NCI-H524 (cell line): ENCODE measurements at places on chromosomes 16 and 17.

GRCh38 chr17:76932402-76933333, 64.5 kb downstream of the MGAT5B start:
- no peak for DNase-seq

GRCh38 chr16:56866955-56867830, 2.2 kb downstream of the SLC12A3 start:
- peak; percentile 57 for DNase-seq

DNA sequence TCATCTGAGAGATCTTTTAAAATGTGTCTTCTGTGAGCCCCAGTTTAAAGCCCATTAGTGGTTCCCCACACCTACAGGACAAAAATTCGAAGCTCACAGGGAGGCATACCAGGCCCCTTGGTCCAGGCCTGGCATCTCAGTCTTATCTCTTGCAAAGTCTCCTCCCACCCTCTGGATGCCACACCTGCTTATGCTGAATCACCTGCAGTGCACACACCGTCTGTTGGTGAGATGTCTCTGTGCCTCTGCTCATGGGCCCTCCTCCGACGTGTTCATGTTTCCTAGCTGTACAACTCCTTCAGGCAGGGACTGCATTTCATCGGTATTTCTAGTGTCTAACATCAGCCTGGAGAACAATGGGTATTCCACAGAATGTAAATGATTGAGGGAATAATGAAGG, 41.6 kb downstream of the RNF157 start:
- no peak for DNase-seq

DNA sequence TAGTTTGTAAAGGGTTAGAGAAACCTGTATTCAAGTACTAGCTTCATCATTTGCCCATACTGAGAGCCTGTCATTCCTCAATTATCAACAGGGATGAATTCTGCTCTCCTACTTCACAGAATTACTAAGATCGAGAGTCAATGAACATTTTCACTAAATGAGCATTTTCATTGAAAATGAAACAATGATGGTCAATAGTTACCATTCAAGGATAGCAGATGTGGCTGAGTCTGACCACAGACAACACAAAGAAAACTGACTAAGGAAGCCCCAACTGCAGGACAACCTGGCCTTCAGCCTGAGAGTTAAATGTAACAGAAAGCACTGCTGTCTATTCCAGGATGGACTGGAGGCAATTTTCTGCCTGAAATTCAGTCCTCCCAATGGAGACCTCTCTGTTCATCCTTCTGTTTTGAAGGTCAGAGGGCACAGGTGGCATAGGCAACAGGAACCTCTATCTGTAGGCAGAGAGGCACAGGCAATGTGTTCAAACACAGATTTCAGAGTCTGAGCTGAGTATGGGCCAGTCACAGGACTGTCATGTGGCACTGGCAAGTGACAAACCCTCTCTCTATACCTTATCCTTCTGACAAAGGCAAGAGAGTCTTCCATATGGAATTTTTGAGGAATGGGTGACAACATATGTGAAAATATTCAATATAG, 19.5 kb downstream of the TRAF4 start:
- no peak for DNase-seq

DNA sequence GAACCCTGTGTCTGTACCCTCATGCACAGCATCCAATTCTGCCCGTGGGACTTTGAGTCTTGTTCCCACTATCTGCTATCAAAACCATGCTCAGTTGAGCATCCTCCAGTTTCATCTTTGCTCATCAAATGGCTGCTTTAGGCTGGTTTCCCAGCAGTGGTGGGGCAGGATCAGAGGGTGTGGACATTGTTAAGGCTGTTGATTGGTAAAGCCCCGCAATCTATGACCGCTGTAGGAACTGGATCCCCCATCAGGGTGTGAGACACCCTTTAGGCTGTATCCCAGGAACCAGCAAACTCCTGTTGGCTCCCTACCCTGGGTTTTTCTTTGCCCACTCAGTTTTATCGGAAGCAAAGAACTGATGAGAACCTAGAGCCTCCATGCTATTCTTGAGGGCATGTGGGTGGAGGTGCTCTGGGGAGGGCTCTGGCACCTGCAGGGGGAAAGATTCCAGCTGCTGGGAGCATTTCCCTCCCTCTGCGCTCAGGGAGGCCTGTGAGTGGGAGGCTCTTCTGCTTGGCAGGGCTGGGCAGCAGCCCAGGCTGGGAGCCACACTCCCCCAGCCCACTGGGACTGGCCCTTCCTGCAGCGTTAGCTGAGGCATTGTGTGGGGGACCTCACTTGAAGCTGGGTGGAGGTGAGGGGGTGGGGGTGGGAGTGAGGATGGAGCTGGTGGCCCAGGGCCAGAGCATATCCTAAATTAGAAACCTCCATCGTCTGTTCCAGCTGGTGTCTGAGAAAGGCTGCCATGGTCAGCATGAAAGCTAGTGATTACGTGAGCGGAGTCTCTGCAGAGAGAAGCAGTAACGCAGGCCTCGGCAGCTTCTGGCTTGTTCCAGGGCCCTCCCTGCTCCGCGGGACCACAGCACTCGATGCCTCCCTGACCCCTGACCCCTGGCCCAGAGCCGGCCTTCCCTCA, 160.6 kb downstream of the IRF8 start:
- no peak for DNase-seq

DNA sequence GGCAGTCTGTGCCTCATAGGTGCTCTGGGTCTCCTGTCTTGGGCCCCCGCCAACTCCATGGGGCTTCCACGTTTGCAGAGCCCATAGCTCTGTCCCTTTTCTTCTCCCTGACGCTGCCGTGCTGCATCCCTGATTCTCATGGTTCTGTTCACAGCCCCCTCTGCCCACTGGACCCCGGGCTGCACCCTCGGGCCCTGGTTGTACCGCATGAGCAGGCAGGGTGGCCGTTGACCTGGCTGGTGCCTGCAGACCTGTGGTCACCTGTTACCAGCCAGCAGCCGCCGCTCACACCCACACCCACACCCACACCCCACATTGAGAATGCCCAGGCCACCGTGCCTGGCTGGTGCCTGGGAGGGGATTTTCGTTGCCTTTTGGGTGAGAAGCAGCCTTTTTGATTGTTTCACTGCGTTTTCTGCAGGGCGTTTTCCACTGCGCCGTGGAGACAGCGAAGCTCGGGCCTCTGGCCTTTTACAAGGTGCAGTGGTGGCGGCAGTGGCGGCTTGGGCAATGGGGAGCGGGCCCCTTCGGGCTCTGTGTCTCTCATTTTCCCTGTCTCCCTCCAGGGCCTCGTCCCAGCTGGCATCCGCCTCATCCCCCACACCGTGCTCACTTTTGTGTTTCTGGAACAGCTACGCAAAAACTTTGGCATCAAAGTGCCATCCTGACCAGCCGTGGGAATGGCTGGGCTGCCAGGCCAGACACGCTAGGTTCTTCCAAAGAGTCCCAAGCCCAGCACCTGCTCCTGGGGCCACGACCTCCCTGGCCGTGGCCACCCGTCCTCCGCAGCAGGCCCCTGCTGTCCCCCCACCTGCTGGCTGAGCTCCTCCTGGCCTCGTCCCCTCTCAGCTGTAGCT, 7.6 kb downstream of the SLC25A10 start:
- no peak for DNase-seq

DNA sequence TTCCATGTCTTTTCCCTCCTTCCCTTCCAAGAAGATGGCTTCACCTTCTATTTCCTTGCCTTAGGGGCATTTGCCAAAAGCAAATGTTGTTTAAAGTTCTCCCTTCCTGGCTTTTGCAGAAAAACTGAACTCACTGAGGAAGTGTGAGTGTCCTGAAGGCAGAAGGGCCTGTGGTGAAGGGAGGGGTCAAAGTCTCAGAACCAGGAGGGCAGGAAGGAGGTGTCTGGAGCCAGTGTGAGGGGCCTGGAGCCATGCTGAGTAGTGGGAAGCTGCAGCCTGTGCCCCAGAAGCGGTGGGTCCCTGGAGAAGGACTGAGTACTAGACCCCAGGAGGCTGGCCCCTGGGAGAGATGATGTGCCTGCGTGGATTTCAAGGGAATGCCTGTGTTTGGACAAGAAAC, 23.8 kb upstream of the SUPT4H1 start:
- no peak for DNase-seq

- DNase-seq, result no peak
These were observed 8.3 kb upstream of the PYDC1 start for GRCh38 chr16:31225193-31225592.

DNA sequence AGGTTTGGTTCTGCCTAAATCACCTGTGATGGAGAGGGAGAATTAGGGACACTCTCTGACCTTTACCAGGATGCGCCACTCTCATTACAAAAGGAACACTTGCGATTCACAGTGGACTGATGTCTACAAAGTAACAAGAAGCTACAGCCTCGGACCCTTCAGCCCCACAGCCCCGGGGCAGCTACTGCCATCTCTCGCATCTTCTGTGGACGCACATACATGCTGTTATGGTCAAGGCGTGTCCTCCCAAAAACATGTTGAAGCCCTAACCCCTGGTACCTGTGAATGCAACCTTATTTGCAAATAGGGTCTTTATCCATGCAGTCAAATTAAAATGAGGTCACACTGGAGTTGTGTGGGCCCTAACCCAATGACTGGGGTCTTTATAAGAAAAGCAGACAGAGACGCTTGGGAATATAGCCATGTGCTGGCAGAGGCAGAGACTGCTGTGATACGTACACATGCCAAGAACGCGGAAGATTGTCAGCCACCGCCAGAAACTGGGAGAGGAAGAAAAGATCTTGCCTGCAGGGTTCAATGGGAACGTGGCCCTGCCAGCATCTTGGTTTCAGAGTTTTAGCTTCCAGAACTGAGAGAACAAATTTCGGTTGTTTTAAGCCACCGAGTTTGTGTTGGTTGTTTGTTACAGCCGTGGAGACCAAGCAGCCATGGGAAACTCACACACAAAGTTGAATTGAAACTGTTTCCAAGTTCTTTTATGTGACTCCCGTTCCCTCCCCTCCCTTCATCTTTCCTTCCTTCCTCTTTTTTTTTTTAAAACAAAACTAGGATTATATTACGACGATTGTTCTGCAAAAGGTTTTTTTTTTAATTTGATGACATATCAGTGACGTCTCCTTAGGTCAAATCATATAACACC, 23.1 kb downstream of the ATP2C2 start:
- no peak for DNase-seq

DNA sequence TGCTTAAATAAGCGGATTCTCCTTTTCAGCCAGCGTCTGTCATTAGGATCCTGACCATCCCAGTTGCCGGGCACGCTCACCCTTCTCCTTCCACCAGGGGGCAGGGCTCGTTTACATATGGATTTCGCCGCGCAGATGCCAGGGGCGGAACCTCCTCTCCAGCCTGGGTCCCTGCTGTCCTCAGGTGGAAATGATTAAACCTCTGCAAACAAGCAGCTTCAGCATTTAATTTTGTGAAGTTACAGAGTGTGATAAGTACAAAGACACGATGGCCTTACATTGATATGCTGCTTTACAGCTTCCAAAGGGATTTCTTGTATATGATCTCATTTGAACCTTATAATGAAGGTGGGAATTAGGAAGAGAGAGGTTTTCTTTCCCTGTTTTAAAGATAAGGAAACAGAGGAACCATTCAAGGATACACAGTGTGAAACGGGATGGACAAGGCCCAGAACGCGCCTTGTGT, 3.9 kb upstream of the KRT28 start:
- DNase-seq, result peak; percentile 66

DNA sequence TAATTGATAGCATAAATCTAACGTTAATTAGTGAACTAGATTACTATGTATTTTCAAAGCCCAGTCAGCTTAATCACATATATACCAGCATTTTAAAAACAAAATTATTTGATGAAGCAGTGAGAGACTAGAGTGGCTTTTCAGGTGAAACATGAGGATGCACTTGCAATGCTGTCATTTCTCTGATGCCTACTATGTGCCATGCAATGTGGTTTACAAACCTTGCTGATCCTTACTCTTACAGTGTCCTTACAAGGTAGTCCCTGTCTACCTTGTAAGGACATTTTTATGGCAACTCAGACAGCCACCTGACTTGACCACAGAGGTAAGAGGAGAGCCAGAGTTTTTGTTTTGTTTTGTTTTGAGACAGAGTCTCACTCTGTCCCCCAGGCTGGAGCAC, 42.7 kb downstream of the CYB5B start:
- no peak for DNase-seq

DNA sequence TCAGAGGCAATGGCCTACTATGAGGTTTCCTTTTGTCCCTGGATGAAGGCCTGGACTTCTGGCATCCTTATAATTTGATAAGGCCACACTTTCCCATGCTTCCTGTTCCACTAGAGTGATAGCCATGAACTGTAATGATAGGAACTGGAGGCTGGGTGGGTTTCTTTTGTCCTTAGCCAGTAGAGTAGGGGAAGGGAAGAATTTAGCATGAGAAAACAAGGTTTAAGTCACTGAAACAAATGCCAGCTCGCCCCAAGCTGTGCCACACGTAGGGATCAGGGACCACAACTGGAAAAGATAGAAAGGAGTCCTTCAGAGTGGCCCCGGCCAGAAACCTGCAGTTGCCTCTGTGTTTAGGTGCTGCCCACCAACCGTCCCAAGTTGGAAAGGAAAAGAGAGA, 80.9 kb upstream of the C17orf78 start:
- DNase-seq, result no peak

DNA sequence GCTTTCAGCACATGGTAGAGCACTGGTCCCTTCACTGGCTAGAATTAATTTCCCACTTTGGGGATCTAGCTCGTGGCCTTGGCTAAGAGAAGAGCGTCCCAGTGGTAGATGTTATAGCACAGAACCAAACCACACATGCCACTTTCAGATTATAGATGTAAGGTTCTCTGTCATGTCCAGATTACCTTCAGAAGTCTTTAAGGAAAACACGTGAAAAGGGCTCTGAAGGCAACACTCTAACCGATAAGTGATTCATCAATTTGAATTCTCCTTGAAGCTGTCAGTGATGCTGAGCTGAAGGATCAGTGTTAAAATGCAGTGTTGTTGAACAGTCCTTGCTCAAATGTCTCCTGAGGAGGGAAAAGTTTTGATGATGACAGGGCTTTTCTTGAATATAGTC, 43.5 kb upstream of the VPS4A start:
- DNase-seq, result no peak

- peak; percentile 54 for DNase-seq
These were observed 1.3 kb downstream of the LHX1 start for GRCh38 chr17:36938566-36939051.

DNA sequence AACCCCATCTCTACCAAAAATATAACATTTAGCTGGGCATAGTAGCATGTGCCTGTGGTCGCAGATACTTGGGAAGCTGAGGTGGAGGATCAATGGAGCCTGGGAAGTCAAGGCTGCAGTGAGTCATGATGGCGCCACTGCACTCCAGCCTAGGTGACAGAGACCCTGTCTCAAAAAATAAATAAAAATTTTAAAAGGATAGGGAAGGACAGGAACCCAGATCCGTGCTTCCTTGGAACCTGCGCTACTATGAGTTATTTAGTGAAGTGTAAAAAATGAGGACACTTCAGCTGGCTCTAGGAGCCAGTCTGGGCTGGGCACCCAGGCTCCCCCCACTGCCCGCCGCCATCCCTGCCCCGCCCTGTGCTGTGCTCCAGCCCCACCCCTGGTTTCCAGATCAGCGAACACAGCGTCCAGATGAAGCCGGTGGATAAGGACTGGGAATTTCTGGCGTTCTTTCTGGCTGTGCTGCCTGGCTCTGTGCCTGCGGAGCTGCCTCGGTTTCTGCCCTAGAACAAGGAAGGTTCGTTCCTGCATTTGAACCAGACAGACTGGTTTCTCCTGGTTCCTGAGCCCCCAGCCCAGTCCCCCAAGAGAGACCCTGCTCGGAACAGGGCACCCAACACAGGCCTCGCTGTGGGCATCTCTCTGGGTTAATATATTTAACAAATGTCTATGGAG, 18.5 kb downstream of the PLLP start:
- DNase-seq, result no peak
